ENCODE measurements at places on chromosomes 2 and 18.

DNA sequence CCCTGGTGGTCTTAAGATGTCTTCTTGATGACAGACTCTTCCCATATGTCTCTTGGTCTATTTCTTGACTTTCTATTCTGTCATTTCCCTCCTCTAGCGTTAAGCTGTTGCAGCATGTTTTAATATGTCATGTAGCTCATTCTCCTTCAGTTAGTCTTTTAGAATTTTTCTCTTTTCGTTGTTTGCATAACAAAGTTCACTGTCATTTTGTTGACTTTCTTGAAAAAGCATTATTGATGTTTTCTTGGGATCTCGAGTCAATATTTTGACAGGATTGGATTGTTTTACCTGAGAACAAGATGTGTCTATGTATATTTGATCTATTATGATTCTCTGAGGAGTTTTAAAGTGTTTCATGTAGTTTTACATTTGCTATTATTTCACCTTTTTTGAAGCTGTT is 24.8 kb downstream of the SOCS6 start:
- DNase-seq = no peak

GRCh38 chr18:28175150-28175929 is 1.6 kb downstream of the CDH2 start:
- DNase-seq = no peak

DNA sequence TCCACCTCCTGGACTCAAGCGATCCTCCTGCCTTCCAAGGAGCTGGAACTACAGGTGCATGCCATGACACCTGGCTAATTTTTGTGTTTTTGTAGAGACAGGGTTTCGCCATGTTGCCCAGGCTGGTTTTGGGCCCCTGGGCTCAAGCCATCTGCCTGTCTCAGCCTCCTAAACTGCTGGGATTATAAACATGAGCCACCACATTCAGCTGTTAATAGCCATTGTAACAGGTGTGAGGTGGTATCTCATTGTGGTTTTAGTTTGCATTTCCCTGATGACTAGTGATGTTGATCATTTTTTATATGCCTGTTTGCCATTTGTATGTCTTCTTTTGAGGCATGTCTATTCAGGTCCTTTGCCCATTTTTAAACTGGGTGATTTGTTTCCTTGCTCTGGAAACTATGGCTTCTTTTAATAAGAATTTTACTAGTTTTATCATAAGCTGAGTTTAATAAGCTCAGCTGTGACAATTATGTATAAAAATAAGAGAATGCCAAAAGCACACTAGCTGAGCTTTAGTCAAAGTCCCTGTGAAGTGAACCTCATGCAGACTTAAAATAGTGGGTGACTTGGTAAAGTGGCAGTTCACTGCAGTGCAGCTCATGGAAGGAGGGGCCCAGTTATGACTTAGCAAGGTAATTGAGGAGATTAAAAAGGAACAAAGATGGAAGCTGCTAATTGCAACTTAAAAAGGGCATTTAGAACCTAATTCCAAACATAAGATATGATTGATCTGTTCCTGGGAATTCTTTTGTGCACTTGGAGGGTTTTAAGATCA is 465.1 kb downstream of the TGIF1 start:
- DNase-seq = no peak

- no peak for DNase-seq
Measured at GRCh38 chr2:39181297-39181696, 60.4 kb upstream of the SOS1 start.

DNA sequence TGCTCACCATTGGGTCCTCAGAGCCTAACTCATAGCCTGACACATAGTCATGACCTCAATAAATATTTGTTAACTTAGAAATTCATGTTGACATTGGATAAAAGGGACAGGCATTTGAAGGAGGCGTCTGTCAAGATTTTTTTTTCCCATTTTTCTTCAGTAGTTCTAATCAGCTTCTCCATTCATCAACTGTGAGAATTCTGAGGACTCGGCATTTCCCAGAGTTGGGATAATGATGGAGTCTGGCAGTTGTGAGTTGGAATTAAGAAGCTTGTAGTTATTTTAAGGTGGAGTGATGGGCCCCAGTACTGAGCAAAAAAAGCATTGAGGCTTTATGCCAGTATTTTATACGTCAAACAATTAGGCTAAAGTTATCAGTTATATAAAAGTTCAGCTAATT is 4.6 kb downstream of the SPATS2L start:
- DNase-seq = no peak

- no peak for DNase-seq
Measured at GRCh38 chr18:55334875-55335274, 253.1 kb downstream of the TCF4 start.

GRCh38 chr2:223260681-223261080 is 208.7 kb downstream of the KCNE4 start:
- DNase-seq = no peak

DNA sequence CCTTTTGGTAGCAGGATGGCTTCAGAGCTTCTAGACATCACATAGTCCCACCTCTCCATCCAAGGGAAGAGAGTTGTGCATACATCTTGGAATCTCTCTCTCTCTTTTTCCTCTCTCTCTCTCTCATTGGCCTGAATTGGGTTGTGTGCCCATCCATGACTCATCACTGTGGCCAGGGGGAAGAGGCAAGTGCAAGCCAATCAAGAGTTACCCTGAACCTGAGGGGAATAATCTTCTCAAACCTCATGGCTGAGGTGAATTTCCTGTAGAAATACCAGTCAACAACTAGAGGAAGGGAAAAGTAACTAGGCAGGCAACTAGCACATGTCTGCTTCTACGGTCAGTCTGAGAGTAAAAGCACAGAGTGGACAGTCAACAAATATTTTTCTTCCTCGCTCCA is 7.3 kb upstream of the CHN1 start:
- no peak for DNase-seq

- DNase-seq = no peak
Measured at GRCh38 chr18:44691148-44691925, 10.6 kb downstream of the SETBP1 start.

- DNase-seq = no peak
Measured at GRCh38 chr2:134435505-134435904, 181.6 kb downstream of the MGAT5 start.

DNA sequence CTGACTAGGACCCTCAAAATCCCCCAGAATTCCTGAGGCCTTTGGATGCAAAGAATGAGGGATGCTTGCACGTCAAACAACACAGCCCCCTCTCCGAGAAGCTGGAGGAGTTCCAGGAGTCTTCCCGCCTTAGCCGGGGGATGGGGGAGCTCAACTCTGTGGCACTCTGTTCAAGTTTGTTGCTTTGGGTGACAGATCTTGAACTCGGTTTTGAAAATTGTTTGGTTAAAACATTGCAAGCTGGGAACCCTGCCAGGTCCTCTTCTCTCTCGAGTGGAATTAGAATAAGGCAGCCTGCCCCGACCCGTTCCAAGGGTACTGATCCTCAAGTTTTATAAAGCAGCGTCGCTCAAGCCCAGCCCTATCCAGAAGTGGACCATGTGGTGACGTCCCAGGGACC is 244.1 kb downstream of the LOXHD1 start:
- DNase-seq = no peak

GRCh38 chr2:216770717-216771116 is 75.4 kb upstream of the IGFBP5 start:
- DNase-seq = no peak

GRCh38 chr2:68663371-68664156 is 20.2 kb downstream of the PROKR1 start:
- DNase-seq = no peak

GRCh38 chr18:22467760-22468553 is 50.2 kb upstream of the CTAGE1 start:
- DNase-seq = peak; percentile 91

DNA sequence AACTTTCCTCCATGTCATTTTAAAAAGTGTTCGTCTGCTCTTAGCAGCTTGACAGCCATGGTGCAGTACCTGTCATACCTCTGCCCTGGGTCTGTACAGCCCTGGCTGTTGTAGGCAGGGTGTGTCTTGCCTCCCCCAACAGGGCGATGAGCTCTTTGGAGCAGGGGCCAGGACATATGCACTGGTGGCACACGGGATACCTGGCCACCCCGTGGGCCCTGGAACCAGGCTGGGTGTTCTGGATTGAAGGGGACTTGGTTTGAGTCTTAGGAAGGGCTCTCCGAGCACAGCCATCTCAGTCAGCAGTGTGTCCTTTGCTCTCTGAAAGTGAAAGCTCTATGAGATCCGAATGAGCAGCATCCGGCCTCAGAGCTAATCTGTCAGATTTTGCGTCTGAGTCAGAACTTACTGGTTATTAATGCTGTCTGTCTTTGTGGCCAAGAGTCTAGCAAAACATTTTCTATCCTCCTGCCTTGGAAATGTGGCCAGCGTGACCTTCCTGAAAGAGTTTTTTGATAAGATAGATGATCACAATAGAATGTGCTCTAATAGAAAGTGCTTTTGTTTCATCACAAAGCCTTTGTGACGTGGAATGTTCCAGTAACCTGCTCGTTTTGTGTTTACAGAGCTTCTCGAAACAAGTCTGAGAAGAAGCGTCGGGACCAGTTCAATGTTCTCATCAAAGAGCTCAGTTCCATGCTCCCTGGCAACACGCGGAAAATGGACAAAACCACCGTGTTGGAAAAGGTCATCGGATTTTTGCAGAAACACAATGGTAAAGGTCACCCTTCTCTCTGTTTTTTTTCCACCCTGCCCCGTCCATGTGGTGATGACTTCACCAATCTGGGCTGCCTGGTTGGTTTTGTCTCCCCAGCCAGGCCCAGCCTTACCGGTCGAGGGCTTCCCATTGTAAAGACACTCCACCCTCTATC is 77.3 kb upstream of the RPL31 start:
- no peak for DNase-seq
